Right ventricle myocardium superior (tissue), 1 donor: ENCODE measurements at places on chromosomes 16 and 17. TPM values are rescaled to one million over a fixed set of nuclear protein-coding genes. Genes with fewer than 3 reads are reported as not detected.

The OR1F1 gene
- not detected for total RNA-seq

The RCVRN gene
- not detected for total RNA-seq

The HSD11B2 gene
- 0.89 TPM for total RNA-seq

The UNC45B gene
- 223 TPM for total RNA-seq

The TEKT3 gene
- 0.43 TPM for total RNA-seq

The RASL10B gene
- 22.3 TPM for total RNA-seq

DNA sequence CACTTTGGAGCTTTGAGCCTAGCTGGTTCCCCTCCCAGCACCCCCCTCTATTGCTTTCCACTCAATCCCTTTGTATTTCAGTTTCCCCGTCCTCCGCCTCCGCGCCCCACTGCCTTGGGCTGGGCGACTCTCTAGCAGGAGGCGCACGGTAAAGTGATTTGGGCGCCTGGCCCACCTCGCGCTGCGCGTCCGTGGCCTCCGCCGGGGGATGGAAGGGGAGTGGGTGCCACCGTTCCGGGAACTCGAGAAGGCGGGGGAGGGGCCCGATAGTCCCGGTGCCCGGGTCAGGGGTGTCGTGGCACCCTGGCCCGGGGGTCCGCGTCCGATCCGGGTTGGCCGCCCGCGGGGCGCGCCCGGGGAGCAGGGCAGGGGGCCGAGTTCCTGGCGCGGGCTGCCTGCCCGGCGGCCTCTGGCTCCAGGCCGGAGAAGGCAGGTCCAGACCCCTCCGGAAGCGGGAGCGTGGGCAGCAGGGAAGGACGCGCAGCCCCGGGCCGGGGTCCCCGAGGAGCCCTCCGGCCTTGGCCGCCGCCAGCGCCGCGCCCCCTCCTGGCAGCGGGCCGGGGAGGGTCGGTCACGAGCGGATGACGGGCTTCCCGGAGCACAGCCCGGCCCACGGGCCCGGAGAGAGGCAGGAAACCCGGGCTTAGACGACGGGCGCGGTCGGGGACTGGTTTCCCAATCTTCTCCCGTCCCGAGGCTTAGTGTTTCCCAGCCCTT, 15.8 kb downstream of the MEOX1 start:
- DNase-seq: peak; percentile 88

DNA sequence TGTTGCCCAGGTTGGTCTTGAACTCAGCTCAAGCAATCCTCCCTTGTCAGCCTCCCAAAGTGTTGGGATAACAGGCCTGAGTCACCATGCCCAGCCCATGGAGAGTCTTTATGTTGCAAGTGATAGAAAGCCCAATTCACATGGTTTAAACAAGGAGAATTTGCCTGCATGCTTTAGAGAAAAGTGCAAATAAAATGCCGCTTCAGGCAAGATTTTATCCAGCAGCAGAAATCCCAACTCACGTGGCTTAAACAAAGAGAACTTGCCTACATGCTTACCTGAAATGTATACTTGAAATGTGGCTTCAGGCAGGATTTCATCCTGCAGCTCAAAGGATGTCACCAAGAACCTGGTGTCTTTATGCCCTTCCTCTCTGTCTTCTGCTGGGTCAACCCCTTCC, 28.8 kb upstream of the XYLT2 start:
- DNase-seq: no peak

DNA sequence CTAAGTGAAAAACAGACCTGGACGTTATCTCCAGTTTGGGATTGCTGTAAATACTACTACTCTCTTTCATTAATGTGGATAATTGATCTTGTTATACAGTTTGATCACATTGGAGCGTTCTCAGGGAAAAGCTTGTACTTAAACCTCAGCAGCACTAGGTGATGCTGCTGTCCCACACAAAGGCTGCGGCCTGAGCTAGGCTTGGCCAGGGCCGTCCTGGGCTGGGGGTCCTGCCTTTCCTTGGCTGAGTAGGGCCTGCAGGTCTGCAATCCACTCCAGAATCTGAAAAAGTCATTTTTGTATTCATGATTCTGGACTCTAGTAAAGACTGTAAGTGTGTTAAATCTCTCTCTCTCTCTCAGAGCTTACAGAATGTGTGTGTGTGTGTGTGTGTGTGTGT, 23.7 kb upstream of the PMFBP1 start:
- DNase-seq: no peak

GRCh38 chr16:22299036-22299435, 1.8 kb downstream of the POLR3E start:
- no peak for DNase-seq

DNA sequence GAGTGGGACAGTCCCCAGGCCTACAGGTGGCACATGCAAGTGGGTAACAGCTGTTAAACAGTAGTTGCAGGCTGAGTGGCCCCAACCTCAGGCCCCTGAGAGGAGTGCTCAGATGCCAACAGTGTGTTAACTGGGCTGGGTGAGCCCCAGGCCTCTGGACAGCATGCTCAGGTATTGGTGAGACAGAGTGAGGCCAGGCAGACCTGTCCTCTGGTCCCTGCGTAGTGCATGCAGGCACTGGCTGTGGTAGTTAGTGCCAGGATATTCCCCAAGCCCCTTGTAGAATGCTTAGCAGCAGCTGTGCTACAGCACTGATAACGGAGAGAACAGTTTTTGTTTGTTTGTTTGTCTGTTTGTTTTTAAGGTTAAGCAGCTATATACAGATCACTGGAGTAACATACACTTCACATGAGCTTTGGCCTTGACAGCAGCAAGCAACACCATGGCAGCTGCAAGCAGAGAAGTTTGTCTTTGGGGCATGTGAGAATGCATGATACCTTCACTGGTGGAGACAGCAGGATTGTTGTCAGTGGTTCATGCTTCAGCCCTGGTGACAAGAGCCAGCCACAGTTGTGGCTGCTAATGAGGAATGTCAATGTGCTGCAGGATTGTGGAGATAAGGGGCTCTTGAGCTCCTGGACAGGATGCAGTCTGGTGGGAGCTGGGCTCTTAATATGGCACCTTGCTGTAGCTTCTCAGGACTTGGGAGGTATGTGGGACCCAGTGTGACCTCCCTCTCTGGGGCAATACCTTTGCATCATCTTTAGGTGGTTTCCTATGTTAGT, 614.4 kb downstream of the CDH11 start:
- DNase-seq: no peak

GRCh38 chr16:27188633-27189032, 14.7 kb upstream of the KDM8 start:
- DNase-seq: no peak

DNA sequence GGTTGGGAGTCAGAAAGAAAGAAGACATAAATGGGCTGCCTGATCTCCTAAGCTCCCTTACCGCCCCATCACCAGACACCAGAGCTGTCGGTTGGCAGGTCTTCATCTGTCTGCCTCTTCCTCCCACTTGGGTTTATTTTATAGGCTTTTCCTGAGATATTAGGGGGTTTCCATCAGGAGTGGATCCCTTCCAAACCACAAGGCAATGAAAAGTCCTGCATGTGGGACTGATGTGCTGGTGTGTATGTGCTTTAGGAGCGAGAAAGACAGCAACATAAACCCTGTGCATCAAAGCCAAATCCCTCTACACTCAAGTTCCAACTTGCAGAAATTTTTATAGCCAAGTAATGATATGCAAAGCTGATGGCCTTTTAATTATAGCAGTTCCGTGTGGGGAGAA, 389.5 kb downstream of the SLC39A11 start:
- DNase-seq: no peak

- DNase-seq: no peak
Observed at GRCh38 chr16:12802661-12803060, 1.0 kb downstream of the CPPED1 start.

GRCh38 chr17:9527788-9528187, 47.8 kb downstream of the STX8 start:
- DNase-seq: no peak

- peak; percentile 56 for DNase-seq
Observed at GRCh38 chr17:28744104-28744971, 527 bp downstream of the TRAF4 start.

- no peak for DNase-seq
Observed at GRCh38 chr17:7421186-7421585, 1.1 kb downstream of the SPEM1 start.

- DNase-seq: no peak
Observed at GRCh38 chr16:31036691-31037090, 3.3 kb downstream of the STX4 start.

- DNase-seq: no peak
Observed at GRCh38 chr16:61246592-61246991, 789.6 kb downstream of the CDH8 start.

- no peak for DNase-seq
Observed at GRCh38 chr17:81471818-81472456, 40.7 kb downstream of the ACTG1 start.

- no peak for DNase-seq
Observed at GRCh38 chr16:75309899-75310430, 58.5 kb upstream of the BCAR1 start.
